ENCODE measurements at places on chromosomes 6 and 20. TPM values are rescaled to one million over a fixed set of nuclear protein-coding genes. Genes with fewer than 3 reads are reported as not detected.

ABT1 gene
- 11.5 TPM for polyA plus RNA-seq

- DNase-seq: no peak
Observed at GRCh38 chr20:2169456-2170088, 67.9 kb downstream of the STK35 start.

DNA sequence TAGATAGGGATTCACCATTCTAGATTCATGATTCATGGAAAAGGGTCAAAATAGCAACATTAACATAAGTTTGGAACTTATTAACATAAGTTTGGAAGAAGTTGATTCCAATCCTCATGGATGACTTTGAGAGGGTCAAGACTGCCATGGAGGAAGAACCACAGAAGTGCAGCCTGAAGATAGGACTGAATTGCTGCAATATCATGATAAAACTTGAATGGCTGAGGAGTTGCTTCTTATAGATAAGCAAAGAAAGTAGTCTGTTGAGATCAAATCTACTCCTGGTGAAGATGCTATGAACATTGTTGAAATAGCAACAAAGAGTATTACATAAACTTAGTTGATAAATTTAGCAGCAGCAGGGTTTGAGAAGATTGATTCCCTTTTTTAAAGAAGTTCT is 62.2 kb downstream of the GMDS start:
- DNase-seq: no peak

PAK5 gene
- polyA plus RNA-seq: not detected

- DNase-seq: no peak
Observed at GRCh38 chr6:56915832-56916231, 39.1 kb upstream of the BEND6 start.

- DNase-seq: no peak
Observed at GRCh38 chr20:20955892-20956291, 150.3 kb downstream of the LINC00237 start.

- no peak for DNase-seq
Observed at GRCh38 chr6:107611094-107611810, 121.3 kb downstream of the SOBP start.
